Naive thymus-derived CD4-positive, alpha-beta T cell (primary cell): ENCODE measurements at places on chromosomes 16 and 17. TPM values are rescaled to one million over a fixed set of nuclear protein-coding genes. Genes with fewer than 3 reads are reported as not detected.

The HBA1 gene
- total RNA-seq = not detected in 2 replicates

The ZG16B gene
- not detected for total RNA-seq

The MEOX1 gene
- 0.51 TPM for total RNA-seq

GRCh38 chr17:32822996-32823395 is 53.9 kb downstream of the MYO1D start:
- no peaks in the 10 kb centered on the region for H3K4me1 ChIP-seq
- no peak overlapping the region for H3K4me3 ChIP-seq
- no peak overlapping the region for H3K27ac ChIP-seq
- H3K36me3 ChIP-seq = no peaks in the 10 kb centered on the region

DNA sequence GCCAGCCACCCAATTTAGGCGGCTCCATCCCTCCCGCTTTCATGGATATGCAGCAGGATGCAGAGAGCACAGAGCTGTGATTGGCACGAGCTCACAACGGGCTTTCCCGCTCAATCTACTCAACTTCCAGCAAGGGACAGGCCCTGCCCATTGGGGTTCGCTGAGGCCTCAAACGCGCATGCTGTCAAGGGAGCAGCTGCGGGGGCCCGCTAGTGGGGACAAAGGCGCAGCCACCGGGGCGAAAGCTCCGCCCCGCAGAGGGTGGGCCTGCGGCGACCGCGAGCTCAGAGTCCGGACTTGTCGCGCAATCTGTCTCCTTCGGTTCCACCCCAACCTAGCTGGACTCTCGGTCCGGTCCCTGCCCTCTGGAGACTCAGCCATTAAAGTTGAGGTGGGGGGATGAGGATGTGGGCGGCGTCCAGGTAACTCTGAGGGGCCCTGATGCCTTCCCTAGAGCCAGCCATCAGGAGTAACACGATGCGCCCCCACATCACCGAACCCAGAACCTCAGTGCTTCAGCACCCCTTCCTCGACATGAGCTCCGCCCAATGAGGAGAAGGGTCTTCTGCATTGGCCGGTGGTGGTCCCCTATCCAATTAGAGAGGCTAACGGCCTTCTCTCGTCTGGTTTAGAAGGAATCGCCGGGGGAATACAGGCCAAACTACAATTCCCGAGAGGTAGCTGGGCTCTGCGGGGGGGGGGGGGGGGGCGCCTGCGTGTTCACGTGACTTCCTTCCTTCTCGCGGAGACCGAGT is 489 bp upstream of the NFATC3 start:
- peak overlapping the region; percentile 82 for H3K4me3 ChIP-seq
- H3K27ac ChIP-seq = peak overlapping the region; percentile 85
- H3K27me3 ChIP-seq = no peaks in the 10 kb centered on the region

DNA sequence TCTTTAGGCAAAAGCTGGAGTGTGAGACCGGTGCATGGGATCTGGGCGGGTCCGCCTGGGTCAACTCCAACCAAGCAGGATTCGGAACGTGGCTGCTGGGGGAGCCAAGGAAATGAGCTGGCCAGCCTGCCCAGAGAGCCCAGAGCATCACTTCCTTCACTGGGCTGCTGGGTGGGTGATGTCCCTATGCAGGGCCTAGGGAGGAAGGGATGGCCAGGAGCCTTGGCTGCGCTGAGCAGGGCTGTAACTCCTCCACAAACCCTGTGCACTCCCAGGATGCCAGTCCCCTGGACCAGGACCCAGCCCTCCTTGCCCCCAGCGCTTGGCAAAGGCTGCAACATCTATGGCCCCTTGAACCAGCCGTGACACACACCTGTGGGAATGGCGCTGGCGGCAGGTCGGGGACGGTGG is 138.4 kb downstream of the RAB11FIP4 start:
- DNase-seq = no peak
- H3K27me3 ChIP-seq = no peaks in the 10 kb centered on the region
- H3K4me3 ChIP-seq = no peak overlapping the region
- peaks cover 11% of the 10 kb centered on the region for H3K36me3 ChIP-seq

DNA sequence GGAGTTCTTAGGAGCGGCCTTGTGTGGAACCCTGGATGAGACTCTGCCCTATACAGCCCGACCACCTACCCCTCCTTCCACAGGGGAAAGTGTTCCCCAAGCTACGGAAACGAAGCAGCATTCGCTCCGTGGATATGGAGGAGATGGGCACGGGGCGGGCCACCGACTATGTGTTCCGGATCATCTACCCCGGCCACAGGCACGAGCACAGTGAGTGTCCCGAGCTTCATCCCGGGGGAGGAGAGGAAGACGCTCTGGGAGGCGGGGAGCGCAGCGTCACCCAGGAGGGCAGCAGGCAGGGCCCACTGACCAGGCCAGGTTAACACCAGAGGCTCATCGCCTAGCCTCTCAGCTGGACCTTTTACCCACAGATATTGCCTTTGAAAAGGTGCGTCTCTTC is 27.8 kb downstream of the SGSM2 start:
- H3K27ac ChIP-seq = no peak overlapping the region
- no peak overlapping the region for H3K4me3 ChIP-seq
- H3K36me3 ChIP-seq = peaks cover 3% of the 10 kb centered on the region
- no peaks in the 10 kb centered on the region for H3K27me3 ChIP-seq
- no peak for DNase-seq
- no peaks in the 10 kb centered on the region for H3K4me1 ChIP-seq

GRCh38 chr16:24027466-24027865 is 191.7 kb downstream of the PRKCB start:
- H3K4me3 ChIP-seq = no peak overlapping the region
- H3K27me3 ChIP-seq = no peaks in the 10 kb centered on the region
- H3K27ac ChIP-seq = no peak overlapping the region

The TPSG1 gene
- not detected for total RNA-seq

- peaks cover 9% of the 10 kb centered on the region for H3K4me1 ChIP-seq
- H3K27me3 ChIP-seq = no peaks in the 10 kb centered on the region
- H3K27ac ChIP-seq = no peak overlapping the region
Observed at GRCh38 chr17:28053044-28053670, 10.7 kb downstream of the NLK start.

The SDK2 gene
- total RNA-seq = 10.9 and 13.2 TPM in 2 replicates

The ST6GALNAC1 gene
- total RNA-seq = 2.0 TPM

- H3K36me3 ChIP-seq = no peaks in the 10 kb centered on the region
- H3K27me3 ChIP-seq = no peaks in the 10 kb centered on the region
- H3K27ac ChIP-seq = no peak overlapping the region
- DNase-seq = no peak
- peaks cover 17% of the 10 kb centered on the region for H3K4me1 ChIP-seq
Observed at GRCh38 chr16:11111856-11112634, 144.0 kb downstream of the SOCS1 start.

DNA sequence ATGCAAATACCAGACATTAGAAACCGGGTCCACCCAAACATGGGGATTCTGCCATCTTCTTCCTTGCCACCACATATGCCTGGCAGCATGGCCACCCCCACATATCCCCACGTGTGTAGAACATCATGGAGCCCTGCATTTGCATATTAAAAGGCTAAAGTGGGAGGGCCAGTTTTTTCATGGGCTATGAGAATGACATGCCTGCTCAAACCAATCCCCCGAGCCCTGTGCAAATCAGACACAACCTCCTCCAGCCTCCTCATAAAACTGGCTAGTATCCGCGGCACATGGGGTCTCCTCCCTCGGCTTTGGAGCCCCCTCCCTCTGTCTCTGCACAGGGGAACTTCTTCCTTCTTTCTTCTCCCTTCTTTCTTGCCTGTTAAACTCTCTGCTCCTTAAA is 174.9 kb upstream of the WSCD1 start:
- no peaks in the 10 kb centered on the region for H3K36me3 ChIP-seq
- no peak overlapping the region for H3K27ac ChIP-seq
- H3K4me1 ChIP-seq = no peaks in the 10 kb centered on the region

The PITPNM3 gene
- 0.58 and 0.59 TPM in 2 replicates for total RNA-seq

DNA sequence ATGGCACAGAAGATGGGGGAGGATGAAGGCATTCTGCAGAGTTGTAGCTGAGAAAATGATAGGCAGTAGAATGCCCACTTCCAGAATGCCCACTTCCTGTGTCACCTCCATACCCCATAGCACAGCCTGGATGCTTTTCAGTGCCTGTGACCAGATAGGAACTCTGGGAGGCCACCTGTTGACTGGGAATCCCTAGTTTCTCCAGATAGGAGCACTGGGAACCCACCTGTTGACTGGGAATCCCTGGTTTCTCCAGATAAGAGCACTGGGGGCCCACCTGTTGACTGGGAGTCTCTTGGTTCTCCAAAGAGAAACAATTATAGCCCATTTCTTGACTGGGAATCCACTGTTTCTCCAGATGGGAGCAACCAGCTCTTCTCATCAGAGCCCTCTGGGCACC is 11.6 kb downstream of the CPHXL start:
- H3K4me1 ChIP-seq = no peaks in the 10 kb centered on the region
- no peak overlapping the region for H3K4me3 ChIP-seq
- H3K36me3 ChIP-seq = no peaks in the 10 kb centered on the region
- no peak overlapping the region for H3K27ac ChIP-seq
- H3K27me3 ChIP-seq = no peaks in the 10 kb centered on the region

The ZNF205 gene
- 0.38 TPM in 1 of 2 replicates, not detected in the other for total RNA-seq

The RBFOX1 gene
- not detected for total RNA-seq

DNA sequence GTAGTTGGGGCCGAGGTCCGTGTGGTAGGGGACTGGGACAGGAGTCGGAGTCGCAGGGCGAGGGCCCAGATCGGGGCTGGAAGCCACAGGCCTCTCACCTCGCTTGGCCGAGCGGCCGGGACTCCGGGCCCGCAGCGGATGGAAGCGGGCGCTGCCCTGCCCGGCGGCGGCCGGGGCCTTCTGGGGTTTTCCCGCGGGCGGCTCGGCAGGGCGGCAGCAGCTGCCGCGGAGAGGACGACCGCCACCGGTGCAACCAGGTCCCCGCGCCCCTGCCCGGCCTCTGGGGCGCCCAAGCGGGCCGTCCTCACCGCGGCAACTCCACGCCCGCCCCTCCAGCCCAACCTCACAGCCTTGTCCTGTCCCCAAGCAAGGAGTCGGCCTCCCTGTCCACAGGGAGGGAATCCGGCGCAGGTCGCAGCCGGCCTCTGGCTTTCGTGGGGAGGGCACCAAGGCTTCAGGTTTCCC is 15.6 kb upstream of the UTP6 start:
- H3K36me3 ChIP-seq = no peaks in the 10 kb centered on the region
- no peak for DNase-seq
- H3K27me3 ChIP-seq = no peaks in the 10 kb centered on the region
- no peak overlapping the region for H3K27ac ChIP-seq
- no peaks in the 10 kb centered on the region for H3K4me1 ChIP-seq

The TMEM238L gene
- not detected for total RNA-seq

DNA sequence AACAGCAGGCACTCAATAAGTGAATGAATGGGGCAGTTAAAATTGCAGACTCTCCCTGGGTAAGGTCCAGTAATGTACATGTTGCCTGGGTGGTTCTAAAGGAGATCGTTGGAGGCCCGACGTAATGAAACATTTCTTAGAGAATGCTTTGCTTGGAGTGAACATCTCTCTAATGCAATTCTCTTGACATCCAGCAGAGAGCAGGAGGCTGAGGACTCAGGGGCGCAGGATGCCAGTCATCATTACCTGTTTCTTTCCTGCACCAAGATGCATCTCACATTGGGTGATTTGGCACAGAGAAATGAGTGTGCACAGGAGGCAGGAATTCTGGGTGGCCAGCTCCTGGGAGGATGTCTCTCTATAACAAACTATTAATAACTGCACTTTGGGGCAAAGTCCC is 130.3 kb upstream of the RBBP6 start:
- H3K4me3 ChIP-seq = no peak overlapping the region
- no peak overlapping the region for H3K27ac ChIP-seq
- DNase-seq = no peak
- H3K36me3 ChIP-seq = no peaks in the 10 kb centered on the region
- H3K4me1 ChIP-seq = no peaks in the 10 kb centered on the region
